ENCODE measurements at places on chromosomes 4 and X.

GRCh38 chrX:153781428-153782047 lies 697 bp downstream of the SRPK3 start:
- no peak for DNase-seq

GRCh38 chrX:119655125-119655524 lies 37.8 kb downstream of the SEPTIN6 start:
- peak; percentile 51 for DNase-seq

DNA sequence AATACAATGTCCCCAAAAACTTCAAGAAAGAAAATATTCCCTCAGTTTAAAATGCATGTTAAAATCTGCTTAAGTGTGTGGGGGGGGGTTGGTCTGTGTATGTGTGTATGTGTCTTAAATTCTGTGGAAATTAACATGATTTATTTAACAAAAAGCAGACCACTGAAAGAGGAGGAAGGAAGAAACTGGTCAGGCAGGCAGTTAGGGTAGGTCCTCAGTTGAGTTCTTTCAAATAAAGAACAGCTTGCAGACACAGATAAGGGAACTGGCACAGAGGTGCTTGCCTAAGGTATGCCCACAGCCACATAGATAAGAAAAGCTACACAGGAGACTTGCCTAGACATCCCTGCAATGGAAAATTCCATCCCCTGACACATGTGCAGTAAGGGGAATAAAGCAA lies 28.8 kb upstream of the TFDP3 start:
- DNase-seq = no peak

GRCh38 chr4:98470366-98470765 lies 188.0 kb downstream of the TSPAN5 start:
- no peak for DNase-seq

DNA sequence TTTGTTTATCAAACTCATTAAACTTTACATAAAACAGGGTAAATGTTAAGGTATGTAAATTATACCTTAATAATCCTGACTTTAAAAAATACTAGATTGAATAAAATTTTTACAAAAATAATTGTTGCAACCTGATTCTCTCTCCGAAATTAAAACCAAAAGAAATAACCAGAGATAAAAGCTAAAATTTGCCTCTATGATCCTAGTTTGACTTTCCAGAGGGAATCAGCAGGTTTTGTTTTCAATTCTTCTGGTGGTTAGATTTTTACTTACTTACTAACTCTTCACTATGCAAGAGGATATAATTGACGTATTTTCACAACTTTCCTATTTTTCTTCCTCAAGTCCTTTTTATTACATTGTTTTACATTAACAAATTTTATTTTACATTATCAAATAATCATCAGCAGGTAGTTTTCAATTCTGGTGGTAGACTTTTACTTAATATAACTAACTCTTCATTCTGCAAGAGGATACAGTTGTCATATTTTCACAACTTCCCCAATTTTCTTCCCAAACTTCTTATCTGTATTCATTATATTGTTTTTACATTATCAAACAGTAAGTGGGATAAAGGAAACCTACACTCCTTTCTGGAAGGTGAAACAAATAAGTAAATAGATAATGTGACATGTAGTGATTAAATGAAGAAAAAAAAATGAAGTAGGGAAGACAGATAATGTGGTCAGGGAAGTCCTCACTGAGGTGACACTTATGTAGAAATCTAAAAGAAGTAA lies 52.2 kb downstream of the TBCK start:
- DNase-seq = no peak

DNA sequence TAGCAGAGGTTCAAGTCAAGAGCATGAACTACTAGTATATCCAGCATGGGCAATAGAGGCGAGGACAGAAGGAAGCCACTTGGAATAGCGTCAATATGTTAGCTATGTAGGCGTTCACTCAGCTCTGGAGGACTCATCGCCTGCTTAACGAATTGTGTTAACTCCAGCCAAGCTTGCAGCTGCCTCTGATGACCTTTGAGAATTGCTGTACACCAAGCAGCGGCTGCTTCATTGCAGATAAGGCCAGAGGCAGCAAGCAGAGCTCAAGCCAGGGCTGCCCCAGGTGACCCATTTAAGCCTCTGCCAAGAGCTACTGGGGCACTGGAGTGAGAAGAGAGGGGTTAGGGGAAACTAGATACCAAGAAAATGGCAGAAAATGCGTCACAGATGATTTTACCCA lies 160.2 kb upstream of the IGFBP7 start:
- DNase-seq = no peak

- no peak for DNase-seq
These were observed 35.1 kb upstream of the ADH4 start for GRCh38 chr4:99179178-99179577.

DNA sequence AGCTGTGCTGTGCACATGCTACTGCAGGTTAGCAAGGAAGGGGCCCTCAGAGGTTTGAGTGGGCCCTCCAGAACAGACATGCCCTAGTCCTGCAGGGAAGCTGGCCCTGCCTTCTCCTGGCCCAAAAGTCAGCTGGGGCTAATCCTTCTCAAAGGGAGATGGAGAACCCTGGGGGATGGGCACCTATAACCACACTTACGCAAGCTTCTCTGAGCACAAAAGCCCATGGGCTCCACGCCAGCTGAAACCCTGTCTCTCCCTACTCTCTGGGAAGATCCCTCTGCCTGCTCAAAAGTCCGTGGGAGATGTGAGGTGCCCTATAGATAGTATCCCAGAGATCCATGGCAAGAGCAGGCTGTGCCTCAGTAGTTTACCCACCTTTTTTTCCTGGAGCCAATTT lies 58.9 kb upstream of the DKK2 start:
- DNase-seq = no peak

- no peak for DNase-seq
These were observed 293.1 kb downstream of the SMARCA1 start for GRCh38 chrX:129230168-129230567.

DNA sequence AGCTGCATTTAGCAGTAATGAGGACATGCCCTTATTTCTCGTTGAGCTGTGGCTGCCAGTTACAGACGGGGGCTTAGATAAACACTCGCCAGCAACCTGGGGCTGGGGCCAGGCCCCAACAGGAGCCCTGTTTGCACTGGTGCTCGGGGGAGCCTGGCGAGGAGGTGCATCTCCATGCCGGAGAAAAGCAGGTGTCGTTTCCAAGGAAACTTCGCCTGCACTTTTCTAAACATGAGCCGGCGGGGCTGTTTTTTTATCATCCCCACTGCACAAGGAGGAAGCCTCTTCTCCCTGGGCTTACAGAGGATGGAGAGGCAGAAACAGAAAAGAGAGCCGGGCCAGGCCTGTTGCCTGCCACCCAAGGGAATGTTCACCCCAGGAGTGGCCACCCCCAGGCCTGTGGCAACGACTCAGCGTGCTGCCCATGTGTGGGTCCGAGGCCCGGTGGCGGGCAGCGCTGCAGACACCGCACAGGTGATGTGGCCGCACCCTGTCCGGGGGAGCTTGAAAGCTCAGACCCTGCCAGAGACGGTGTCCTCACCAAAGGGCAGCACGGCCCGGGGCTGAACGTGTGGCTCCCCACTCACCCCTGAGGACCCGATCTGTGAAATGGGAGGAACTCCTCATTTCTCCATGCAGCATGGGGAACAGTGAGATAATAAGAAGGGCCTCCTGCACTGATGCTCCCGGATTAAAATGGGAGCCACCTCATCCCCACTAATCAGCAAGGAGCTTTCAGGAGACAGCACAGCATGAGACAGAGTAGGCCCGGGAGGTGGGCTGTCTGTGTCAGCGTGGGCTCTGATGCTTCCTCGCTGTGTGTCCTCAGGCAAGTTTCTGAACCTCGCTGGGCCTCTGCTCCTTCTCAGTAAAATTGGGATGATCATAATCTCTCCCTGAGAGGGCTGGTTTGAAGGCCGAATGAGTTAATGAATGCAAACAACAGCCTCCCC lies 33.8 kb upstream of the ADRA2C start:
- no peak for DNase-seq

DNA sequence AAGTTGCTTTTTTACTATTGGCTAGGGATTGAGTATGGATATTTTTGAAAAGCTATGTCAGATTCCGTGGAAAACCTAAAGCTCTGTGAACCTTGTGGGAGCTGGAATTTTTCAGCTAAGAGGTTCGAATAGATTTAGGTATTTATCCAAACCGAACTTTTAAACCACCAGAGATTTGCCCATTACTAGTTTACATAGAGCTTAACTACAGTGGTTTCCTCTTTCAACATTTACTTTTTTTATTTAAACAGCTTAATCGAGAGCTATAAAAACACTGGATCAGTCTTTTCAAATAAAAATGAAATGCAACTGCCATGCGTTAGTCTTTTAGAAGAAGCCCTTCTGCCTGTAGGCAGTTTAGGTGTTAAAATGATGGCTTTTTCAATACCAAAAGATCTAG lies 377.0 kb downstream of the RPA4 start:
- no peak for DNase-seq

DNA sequence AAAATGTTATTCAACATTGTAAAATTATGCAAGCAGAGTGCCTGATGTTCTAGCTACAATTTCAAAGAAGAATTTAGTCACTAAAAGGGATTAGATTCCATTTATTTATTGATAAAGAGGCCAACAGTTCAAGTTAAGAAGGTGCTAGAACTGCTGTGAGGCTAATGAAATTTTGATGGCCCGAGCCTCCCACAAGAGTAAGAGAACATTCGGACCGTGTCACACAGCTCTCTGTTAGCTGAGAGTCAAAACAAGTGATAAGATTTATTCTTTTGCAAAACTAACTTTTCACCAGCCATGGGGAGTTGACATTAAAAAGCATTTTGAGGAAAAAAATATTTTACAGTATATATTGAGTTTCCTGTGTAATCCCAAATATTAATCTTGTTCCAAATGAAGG lies 106.8 kb downstream of the TENM3 start:
- no peak for DNase-seq

DNA sequence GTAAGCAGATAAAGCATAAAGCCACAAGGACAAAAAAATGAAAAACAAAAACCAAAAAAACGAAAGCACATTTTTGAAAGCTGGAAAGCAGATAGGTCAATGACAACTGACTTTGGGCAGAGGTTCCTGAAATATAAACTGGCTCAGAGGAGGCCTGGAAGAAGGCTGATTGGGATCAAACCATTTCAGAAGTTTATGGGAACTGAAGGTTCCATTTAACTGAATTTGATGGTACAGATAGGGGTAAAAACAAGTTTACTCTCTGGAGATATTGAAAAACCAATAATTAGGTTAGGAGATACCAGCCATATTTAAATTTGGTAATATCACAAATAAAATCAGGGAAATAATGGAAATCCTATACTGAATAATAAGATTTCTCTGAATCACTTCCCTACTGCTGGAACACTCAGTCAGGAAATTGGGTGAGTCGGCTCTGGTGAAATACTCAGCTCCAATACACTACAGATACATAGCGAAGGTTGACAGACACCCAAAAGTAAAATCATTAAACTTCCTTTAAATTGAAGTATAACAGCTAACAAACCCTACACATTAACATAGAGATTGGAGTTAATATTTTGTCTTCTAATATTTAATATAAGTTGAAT lies 1584.3 kb downstream of the STIM2 start:
- no peak for DNase-seq

- DNase-seq = no peak
These were observed 102.1 kb downstream of the RELL1 start for GRCh38 chr4:37584071-37584470.

GRCh38 chr4:72966652-72967051 lies 102.9 kb downstream of the COX18 start:
- no peak for DNase-seq

- no peak for DNase-seq
These were observed 70.7 kb downstream of the ANKRD50 start for GRCh38 chr4:124641715-124642381.

DNA sequence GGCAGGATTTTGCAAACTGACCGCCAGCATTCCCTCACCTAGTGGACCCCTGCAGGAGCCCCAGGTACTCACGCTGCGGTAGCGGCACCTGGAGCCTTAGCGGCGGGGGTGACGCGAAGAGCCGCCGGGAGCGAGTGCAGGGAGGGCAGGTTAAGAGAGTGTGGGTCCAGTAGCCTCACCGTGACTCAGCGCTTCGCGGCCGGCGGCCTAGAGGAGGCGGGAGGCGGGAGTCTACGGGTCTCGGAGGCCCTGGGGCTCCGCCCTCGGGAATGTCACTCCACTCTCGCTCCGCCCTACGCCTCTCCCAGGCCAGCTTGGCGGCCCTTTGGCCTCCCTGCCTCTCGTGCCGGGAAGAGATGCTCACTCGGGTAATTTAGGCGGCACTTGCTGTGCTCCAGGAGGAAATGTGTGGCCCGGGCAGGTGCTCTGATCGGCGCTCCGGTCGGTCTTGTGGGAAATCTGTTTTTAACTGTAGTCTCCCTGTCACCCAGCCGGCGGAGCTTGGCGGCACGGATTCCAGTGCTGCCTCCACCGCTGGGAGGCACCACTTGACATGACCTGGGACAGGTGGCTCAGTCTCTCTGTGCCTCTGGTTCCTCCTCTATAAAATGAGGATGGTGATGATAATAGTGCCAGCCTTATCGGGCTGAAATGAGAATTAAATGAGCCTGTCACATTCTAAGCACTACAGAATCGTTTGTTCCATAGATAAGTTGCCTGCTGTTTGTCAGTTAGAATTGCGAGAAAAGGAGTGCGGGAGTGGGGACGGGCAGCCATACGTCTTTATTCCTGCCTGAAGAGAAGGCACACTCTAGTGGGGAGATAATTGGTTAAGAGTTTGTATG lies at the start of gene PIR:
PIR (minus strand) TSS at position 216 of the 845 bp plus-strand sequence. CDS start 2,076 bp downstream, outside the sequence.
- peak; percentile 57 for DNase-seq

GRCh38 chr4:113869743-113870375 lies 108.3 kb upstream of the CAMK2D start:
- DNase-seq = peak; percentile 53

GRCh38 chrX:79082899-79083298 lies 61.6 kb upstream of the GPR174 start:
- no peak for DNase-seq
